Stimulated activated CD8-positive, alpha-beta memory T cell treated with anti-CD3 and anti-CD28 coated beads, Interleukin-4, amount 100 ng/mL, for 1 hour (primary cell): ENCODE measurements at places on chromosomes 11 and 22.
A peak's percentile ranks its signal among the peaks of the same experiment; 100 is the strongest.

DNA sequence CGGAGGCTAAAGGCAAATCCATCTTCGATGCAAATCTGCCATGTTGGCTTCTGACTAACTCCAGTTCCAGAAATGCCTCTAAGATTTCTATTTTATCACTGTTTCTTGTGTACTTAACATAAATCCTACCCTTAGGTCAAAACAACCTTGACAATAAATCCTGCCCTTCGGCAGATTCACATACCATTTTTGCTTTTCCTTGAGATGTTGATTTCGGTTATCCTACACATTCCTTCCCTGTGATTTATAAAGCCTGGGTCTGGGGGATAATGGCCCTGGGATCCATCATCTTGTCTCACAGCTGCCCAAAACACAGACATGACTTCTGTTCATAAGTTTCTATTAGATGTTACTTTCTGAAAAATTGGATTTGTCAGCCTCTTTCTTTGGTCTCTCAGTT lies 231.7 kb upstream of the CARD18 start:
- DNase-seq = no peak

DNA sequence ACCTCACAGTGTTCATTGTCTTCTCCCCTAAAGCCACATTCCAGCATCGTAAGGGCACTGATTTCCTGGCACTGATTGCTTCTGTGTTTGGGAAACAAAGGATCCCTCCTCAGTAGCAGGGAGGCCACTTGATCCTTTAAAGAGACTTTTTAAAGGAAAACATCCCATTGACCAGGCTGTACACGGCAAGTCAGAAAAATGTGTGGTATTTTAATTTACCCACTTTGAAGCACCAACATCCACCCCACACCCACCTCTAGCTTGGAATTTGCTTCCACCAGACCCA lies 364.9 kb downstream of the SHANK2 start:
- no peak for DNase-seq

DNA sequence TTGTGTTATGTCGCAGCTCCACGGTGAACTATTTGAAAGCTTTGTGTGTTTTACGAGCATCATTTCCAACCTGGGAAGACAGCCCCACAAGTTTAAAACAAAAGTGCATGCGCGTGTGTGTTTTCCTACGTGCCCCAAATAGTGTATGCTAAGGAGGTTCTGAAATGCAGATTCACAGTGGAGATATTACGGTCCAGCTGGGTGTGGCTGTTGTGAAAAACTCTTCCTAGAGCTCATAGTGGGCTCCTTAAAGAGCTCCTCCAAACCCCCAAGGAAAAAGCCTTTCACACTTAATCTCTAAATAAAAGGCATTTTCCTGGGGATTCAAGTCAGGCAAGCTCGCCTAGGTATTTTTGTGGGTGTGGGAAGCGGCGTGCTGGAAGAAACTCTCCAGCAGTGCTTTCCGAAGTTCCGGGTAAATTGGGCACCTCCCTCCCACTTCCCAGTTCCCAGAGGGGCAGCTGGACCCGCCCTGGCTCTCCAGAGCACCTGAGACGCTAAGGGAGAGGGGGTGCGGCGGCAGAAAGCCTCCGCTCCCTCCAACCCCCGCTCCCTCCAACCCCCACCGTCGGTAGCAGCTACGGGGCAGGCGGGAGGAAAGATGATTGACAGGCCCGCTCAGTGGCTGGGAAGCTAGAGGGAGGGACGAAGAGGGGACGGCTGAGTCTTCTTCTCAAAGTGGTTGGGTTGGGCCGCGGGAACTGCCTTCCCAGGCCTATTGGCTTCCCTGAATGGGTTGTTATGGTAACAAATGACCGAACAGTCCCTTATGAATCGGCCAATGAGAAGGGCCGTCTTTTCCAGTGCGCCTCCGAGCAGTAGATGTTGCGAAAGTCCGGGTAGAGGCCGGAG lies 561 bp upstream of the PCF11 start:
- DNase-seq = peak; percentile 97

GRCh38 chr11:112785719-112786118 lies 175.5 kb upstream of the NCAM1 start:
- no peak for DNase-seq

DNA sequence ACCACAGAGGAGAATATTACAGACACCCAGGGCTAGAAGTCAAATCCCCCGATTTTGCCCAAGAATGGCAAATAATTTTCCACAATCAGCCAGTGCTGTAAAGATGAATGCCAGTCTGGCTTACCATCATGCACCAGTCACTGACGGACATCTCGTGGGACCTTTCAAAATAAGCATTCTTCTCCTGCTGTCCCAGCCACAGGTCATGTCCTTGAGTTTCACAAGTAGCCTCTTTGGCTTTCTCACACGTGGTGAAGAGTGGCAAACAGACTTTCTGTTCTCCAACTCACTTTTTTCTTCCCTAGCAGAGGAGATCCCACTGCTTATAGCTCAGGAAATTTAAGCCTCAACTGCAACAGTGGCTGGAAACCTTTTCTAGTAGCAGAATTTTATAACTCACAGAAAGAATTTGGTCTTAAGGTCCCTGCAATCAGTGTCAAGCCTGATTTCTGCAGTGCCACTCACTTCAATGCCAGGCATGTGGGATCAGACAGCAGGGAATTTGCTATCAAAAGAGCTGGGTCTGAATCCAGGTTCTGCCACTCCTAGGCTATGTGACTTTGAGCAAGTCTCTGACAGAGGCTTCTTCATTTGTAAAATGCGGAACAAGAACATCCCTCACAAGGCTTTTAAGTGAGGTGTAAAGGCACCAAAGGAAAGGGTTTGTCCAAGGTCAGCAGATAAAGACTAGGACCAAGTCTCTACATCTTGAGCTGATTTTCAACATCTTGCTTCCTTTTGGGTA lies 3.6 kb downstream of the PIK3IP1 start:
- DNase-seq = no peak

DNA sequence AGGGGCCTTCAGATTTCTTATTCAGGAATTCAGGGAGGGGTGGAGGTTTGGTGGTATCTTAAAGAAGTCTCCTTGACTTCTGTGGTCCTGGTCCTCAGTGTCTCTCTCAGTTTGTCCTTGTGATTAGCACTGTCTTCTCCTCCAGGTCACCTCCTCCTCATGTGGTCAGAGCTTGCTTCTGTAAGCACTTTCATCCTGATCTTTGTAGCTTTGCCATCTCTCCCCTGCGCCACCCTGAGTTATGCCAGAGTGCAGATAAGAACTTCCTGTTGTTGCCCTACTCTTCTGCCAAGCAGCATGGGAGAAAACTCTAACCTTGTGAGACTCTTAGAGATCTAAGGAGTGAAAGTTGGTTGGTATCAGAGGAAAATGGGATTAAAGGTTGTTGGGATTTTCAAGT lies 30.9 kb downstream of the MICAL2 start:
- DNase-seq = no peak

GRCh38 chr11:58647141-58647699 lies 24.8 kb downstream of the CNTF start:
- no peak for DNase-seq

DNA sequence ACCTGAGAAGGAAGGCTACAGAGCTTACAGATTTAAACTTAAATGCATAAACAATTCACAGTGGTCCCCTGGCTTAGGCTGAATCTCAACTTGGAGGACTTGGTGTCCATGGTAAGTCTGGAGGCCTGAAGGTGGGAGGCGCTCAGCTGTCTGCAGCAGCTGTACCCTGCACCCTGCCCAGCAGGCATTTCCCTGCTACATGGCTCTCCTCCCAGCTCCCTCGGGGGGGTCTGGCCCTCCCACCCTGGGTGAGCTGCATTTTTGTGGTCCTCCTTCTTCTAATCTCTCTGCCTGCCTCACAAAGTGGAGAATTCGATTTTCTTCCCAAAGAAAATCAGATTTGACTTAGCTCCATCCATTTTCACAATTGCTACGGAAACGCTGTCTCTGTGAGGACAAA lies 273.2 kb downstream of the KIRREL3 start:
- no peak for DNase-seq

GRCh38 chr11:110121204-110121603 lies 28.0 kb downstream of the ZC3H12C start:
- no peak for DNase-seq

- no peak for DNase-seq
These were observed 520.7 kb upstream of the B3GAT1 start for GRCh38 chr11:134932761-134933160.

- DNase-seq = no peak
These were observed 1.3 kb upstream of the NDUFC2 start for GRCh38 chr11:78080818-78081495.

DNA sequence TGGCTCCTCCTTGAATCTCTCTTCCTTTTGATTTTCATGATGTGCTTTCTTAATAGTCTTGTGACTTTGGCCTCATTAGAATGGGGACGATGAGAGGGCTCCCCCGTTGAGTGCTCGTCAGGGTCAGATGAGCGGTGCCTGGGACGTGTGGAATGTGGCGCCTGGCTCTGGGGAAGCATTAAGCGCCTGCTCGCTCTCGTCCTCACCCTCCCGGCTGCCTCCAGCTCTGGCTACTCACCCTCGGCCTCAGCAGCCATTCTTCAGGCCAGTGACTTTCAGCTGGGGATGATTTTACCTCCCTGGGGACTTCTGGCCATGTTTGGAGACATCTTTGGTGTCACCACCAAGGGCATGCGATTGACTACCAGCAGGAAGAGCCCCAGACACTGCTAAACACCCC lies 69.7 kb downstream of the RPS6KA4 start:
- no peak for DNase-seq

DNA sequence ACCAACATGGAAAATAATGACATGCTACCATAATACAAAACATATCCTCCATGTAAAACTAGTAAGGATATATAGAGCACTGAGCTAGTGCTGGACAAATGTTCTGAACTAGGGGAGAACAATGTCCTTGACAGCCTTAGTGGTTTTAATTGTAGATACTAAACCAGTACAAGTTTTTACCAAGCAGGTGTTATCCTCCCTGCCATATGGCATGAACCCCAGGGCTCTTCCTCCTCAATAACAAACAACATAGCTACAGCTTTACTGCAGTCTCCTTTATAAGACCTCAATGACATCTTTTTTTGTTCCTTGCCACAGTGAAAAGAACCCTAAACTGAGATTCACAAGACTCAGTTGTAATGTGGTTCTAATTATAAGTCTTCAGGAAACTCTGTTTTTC lies 70.2 kb upstream of the GDPD4 start:
- no peak for DNase-seq

GRCh38 chr11:125226706-125227105 lies 62.2 kb downstream of the PKNOX2 start:
- DNase-seq = no peak

- no peak for DNase-seq
These were observed 69.3 kb downstream of the MICAL3 start for GRCh38 chr22:17954860-17955587.

DNA sequence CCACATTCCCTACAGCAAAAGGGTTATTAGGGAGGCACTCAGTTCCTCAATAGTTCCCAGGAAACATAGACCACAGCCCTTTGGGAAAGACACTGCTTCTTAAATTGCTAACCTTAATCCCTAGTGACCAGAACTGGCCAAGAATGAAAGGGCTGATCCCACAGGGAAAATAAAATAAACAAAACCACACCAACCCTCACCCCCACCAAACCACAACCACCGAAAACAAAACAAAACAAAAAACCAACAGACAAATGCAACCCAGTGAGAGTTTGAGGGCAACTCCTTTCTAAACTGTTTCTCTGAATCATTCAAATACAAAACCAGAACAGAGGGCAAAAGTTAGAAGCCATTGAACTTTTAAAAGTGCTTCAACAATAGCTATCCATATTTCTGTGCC lies 57.2 kb downstream of the NAV2 start:
- DNase-seq = no peak

DNA sequence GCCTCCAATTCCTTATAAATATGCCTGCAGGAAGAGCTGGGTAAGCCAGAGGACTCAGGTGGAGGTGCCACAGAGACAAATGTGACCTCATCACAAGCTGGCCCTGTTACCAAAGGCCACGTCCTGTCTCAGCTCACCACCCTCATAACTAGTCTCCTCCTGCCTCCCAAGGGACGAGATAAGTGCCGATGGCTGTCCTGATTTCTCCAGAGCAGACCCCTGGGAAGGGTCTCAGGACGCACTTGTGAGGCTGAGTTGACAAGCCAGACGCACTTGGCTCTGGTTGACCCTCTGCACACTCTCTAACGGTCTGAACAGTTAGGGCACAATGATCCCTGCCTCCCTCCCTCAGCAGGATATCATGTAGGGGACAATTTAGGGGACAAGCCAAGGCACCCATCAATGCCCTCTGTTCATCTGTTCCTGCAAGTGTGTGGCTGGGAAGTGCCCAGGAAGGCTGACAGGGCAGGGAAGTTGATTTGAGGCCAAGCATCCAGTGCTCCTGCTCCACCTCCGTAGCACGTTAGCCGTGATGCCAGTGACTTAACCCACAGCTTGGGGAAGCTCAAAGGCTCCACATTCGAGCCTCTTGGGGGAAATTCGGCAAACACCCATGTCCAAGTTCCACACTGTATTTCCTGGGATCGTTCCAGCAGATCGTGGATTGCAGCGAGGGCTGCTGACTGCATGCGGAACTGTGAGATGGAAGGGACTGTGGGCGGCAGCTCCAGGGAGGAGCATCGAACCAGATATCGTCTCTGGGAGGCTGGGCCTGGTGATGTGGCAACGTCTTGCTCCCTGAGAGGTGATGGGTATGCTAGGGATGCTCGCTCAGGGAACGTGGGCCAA lies 2.8 kb downstream of the SMIM38 start:
- DNase-seq = no peak

DNA sequence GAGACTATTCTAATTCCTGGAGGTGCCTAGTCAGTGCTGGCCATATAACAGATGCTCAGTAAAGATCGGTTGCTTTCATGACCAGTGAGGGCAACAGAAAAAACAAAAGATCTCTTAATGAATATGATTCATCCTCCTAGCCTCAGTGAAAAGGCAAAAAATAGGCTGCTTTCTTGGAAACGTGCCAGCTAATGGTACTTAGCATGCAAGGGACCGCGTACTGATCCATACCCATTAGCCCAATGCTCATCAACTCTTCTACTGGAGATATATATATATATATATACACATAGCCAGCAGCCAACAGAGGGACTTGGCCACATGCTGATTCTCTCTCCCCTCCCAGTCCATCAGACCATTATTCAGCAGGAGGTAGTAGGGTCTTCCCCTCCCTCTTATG lies 320.4 kb downstream of the KIRREL3 start:
- DNase-seq = no peak

DNA sequence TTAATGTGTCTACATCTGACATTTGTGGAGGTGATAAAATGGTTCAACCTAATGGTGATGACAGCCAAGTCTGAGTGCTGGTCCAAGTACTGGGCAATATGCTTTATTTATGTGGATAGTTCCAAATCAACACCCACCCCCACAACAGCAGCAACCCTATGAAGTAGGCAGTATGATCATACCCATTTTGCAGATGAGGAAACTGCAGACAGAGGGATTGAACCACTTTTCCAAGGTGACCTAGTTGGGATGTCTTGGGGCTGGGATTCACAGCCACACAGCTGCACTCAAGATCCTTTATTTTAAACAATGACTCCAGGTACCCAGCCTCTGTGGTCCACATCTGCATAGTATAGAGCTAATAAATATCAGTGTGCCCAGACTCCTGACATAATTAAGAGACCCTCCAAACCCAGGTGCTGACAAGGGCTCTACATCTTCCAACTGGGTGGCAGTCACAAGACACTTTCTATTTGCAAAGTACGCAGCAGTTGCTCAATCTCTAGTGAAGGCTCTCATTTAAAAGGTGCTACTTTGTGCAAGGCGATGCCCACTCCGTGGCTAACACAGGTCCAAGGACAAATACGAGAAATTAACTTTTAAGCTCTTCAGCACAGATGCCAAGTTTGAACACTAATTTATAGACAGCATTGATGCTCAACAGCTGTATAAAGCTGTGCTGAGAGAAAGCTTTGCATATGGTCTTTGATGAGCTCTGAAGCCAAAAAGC lies 426.6 kb downstream of the LARGE1 start:
- DNase-seq = no peak

- no peak for DNase-seq
These were observed 26.7 kb downstream of the AMPD3 start for GRCh38 chr11:10481560-10482349.

GRCh38 chr22:46823248-46823647 lies 60.8 kb downstream of the TBC1D22A start:
- no peak for DNase-seq
